ENCODE measurements at places on chromosomes 3 and 15. TPM values are rescaled to one million over a fixed set of nuclear protein-coding genes. Genes with fewer than 3 reads are reported as not detected.

The WDR93 gene
- total RNA-seq: not detected

The OXTR gene
- total RNA-seq: 2.5 TPM

The ZBTB47 gene
- total RNA-seq: 23.5 TPM

The UPK1B gene
- not detected for total RNA-seq

The ZNF662 gene
- total RNA-seq: 0.36 TPM

The SLC33A1 gene
- 36.1 TPM for total RNA-seq

The CFAP161 gene
- not detected for total RNA-seq

The IQCH gene
- total RNA-seq: 2.3 TPM

The NDUFB5 gene
- 110 TPM for total RNA-seq

The CSPG4 gene
- 16.2 TPM for total RNA-seq

The C3orf20 gene
- total RNA-seq: not detected

The FRMD4B gene
- 0.90 TPM for total RNA-seq

The GP9 gene
- not detected for total RNA-seq

The CELSR3 gene
- 2.5 TPM for total RNA-seq

The PAK6 gene
- total RNA-seq: 0.16 TPM

The GHRL gene
- not detected for total RNA-seq

The CHRNA5 gene
- total RNA-seq: 0.49 TPM

The EPHB3 gene
- total RNA-seq: 1.3 TPM

The GCNT3 gene
- not detected for total RNA-seq

The PIK3R4 gene
- total RNA-seq: 22.4 TPM

The GOLGA8K gene
- total RNA-seq: not detected

The ZMAT3 gene
- total RNA-seq: 29.0 TPM

The ATP2C1 gene
- 93.8 TPM for total RNA-seq

The MAGEL2 gene
- total RNA-seq: 0.36 TPM

The LRRC34 gene
- total RNA-seq: 10.5 TPM

The ARPC4 gene
- 227 TPM for total RNA-seq

The HTR3E gene
- not detected for total RNA-seq

The FOXL2NB gene
- not detected for total RNA-seq

The MUC4 gene
- not detected for total RNA-seq

The ALPK3 gene
- total RNA-seq: 0.97 TPM

The ECE2 gene
- not detected for total RNA-seq

The ANKRD63 gene
- total RNA-seq: not detected

The IL20RB gene
- total RNA-seq: 0.97 TPM

The IL17RB gene
- total RNA-seq: not detected

The FBLN2 gene
- total RNA-seq: 485 TPM

The NTRK3 gene
- 2.3 TPM for total RNA-seq

The RLBP1 gene
- not detected for total RNA-seq

The GPR156 gene
- total RNA-seq: 0.49 TPM

The NR1I2 gene
- total RNA-seq: not detected

The TRAT1 gene
- not detected for total RNA-seq

The SLC28A1 gene
- not detected for total RNA-seq

The LTF gene
- under 0.01 TPM for total RNA-seq

The SPINK8 gene
- total RNA-seq: not detected

The KCNAB1 gene
- total RNA-seq: not detected

Measured in cardiac atrium fibroblast (primary cell).